ENCODE measurements at places on chromosomes 2 and 18.

- no peak for DNase-seq
Observed at GRCh38 chr18:26516964-26517363, 31.4 kb downstream of the KCTD1 start.

- no peak for DNase-seq
Observed at GRCh38 chr2:45013229-45014015, 4.2 kb upstream of the SIX2 start.

DNA sequence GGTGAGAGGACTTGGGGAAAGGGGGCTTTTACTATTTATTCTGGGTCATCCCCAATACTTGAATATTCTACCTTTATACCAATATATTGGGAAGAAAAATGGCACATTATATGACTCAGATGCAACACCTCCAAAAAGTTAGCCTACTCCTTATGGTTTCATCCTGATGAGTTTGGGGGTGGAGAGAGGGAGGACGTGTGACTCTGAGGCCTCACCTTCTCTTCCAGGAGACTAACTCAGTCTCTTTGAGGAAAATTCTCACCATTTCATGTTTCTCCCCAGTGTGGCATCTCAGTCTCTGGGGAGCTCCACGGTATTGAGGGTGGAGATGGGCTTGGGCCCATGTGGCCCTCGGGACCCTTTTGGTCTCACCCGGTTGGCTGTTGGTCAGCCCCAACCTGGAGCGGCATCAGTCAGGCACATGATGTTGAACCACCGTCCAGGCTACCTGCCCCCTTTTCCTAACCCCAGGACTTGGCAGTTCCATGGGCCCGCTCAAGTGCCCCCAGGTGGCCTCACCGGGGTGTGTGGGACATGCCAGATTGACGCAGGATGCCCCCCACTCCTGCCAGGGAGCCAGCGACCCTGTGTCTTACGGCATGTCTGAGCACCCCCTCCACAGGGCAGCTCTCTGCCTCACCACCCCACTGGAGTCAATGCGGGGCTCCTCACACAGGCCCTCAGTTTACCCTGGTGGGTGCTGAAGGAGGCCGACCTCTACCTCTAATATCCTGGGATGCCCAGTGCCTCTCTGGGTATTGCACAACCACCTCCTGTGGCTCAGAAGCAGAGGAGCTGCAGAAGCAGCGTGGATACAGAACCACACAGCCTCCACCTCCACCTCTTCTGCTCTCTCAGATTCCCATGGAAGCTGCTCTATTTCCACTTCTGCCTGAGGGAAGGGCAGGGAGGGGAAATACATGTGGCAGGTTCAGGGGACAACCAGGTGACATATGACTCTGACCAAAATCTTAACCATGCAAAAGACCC is 297.4 kb downstream of the EIPR1 start:
- no peak for DNase-seq

DNA sequence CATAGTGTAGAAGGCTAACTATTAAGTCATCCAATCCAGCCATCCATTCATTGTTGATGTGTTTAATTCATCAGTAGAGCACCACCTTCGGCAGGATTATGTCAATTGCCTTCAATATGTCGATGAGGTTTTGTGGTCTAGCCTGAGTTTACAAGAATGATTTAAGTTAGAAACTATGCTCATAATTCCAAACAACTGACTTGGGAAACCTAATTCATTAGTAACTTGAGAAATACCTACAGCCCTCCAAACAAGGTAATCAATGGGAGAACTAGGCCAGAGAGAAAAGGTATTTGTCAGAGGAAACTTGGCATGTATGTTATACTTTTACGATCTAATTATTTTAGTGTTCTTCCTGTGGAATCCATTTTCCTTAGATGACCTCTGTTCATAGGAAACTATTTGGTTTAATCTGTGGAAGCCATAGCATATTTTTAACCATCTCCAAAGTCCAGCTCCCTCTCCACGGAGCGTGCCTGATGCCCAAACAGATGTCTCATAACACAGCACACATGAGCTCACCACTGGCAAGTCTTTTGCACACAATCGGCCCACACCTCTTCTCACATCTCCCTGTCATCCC is 148.5 kb downstream of the GFPT1 start:
- DNase-seq: no peak

GRCh38 chr2:150548527-150548926 is 61.1 kb upstream of the RND3 start:
- no peak for DNase-seq

GRCh38 chr2:201568217-201568820 is 75.0 kb downstream of the TMEM237 start:
- DNase-seq: no peak

DNA sequence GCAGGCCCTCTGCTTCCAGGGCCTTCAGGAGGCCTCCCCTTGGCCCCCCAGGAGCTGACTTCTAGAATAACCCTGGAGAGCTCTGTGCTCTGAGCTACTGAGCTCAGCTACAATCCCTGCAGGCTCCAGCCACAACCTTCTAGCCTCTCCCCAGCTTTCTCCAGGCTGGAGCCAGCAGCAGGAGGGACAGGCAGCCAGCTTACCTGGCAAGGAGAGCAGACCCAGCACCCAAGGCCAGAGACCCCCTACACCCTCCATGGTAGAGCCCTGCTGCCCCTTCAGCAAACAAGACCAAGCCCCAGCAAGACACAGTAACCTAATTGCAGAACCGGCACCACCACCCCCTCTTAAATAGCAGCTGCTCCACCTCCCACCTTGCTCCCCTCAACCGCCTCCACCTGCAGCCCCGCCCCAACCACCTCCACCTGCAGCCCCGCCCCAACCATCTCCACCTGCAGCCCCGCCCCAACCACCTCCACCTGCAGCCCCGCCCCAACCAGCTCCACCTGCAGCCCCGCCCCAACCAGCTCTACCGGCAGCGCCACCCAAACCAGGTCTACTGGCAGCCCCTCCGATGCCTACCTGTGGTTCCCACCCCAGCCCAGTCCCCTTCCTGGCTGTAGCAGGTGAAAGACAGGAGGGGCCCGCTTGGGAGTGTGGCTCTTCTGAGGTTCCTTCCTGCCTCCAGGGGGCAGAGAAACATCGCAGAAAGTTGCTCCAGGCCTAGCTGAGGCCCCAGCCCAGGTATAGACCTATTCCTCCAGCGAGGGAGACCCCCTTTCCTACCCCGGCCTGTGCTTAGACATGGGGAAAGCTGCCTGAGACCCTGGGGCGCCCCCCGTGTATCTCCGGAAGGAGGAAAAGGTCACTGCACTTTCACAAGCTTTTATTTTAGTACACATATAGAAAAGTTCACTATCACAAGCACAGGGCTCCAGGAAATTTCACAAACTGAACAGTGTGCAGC is at the start of gene ASTL:
TSS of gene ASTL (minus strand) at position 324 of the 967 bp plus-strand sequence. CDS start at position 258, 66 bp downstream.
- DNase-seq: no peak

DNA sequence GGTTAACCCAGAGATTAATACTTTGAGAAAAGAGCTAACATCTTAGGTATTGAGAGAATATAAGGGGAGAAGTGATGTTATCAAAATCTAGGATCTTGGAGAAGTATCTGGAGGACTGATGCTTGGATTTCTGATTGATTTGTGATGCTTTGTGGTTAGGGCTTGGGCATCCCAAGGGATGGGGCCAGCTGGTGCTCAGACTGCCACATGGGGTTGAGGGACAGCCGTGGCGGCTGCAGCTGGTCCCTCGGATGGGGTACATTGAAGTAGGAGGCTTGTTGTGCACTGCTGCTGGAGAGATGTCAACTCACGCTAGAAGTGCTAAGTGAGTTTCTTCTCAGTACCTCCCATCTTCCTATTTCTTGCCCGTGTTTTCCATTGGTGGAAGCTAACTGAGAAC is 22.4 kb downstream of the HRH4 start:
- no peak for DNase-seq

DNA sequence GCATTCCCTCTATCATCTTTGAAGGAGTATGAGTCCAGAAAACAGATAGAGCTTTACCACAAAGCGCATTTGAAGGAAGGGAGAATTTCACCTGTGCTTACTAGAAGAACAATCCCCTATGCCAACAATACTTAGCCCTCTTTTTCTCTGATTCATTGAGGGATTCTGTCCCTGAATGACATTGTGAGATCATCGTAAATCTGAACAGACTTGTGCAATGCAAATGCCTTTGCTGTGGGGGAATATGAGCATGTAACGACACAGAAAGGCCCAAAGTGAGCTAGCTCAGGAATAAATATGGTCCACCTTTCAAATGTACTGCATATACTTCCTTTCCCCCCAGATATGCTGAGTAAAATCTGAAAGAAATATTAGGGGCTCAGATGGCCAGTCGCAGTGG is 67.6 kb downstream of the SCN1A start:
- DNase-seq: no peak

DNA sequence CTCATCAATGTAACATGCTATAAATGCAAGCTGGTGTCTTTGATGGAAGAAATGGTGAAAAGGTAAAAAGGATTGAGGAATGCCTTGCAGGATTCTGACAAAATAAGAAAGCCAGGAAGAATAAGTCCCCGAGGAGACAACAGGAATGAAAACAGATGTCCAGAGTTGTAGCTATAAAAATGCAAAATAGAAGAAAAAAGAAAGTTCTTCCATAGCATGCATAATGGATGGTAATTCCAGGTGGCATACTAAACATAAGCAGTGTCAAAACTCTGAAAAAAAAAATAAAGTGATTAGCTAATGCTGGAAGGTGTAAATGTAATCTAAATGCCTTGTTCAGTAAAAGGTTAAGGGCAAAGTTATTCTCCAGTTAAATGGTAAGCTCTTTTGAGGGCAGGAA is 225.9 kb upstream of the CHST9 start:
- no peak for DNase-seq
